NCI-H146 (cell line): ENCODE measurements at places on chromosomes 4 and X.

GRCh38 chrX:111131572-111131971 lies 35.6 kb downstream of the PAK3 start:
- DNase-seq: no peak

GRCh38 chrX:31545726-31546125 lies 473.9 kb upstream of the FTHL17 start:
- DNase-seq: no peak

- no peak for DNase-seq
Measured at GRCh38 chr4:14631806-14632440, 370.4 kb upstream of the CPEB2 start.

DNA sequence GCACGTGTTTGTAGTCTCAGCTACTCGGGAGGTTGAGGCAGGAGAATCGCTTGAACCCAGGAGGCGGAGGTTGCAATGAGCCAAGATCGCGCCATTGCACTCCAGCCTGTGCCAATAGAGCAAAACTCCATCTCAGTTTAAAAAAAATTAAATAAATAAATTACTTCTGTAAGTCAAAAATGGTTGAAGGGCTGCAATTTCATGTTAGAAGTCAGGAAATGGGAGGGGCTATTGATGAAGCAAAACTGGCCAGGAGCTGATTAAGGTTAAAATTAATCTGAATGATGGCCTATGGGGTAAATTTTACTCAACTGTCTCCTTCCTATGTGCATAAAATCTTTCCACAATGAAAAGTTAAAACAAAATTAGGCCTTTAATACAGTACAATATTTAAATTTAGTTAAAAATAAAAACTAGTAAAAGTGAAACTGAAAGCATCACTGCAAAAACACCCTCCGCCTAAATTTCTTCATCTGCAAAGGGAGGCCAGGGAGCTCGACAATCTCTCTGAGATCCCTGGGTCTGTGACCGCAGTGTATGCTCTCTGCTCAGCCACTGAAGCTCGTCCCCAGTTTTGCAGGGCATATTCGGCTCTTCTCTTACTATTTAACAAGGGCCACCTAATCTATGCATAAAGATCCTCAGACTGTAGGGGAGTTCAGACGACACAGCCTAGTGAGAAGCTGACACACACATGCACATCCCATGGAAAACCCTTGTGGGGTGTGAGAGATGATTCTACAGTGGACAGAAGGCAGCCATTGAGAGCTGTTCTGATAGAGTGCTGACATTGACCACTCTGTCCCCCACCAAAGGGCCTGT lies 57.2 kb downstream of the IRF2 start:
- DNase-seq: no peak

GRCh38 chr4:19941434-19941833 lies 310.3 kb upstream of the SLIT2 start:
- no peak for DNase-seq

- DNase-seq: no peak
Measured at GRCh38 chr4:77877771-77878565, 15.3 kb downstream of the MRPL1 start.

- DNase-seq: no peak
Measured at GRCh38 chr4:77695774-77696173, 90.2 kb downstream of the CXCL13 start.

- DNase-seq: no peak
Measured at GRCh38 chr4:31557437-31557836, 837.3 kb downstream of the PCDH7 start.

DNA sequence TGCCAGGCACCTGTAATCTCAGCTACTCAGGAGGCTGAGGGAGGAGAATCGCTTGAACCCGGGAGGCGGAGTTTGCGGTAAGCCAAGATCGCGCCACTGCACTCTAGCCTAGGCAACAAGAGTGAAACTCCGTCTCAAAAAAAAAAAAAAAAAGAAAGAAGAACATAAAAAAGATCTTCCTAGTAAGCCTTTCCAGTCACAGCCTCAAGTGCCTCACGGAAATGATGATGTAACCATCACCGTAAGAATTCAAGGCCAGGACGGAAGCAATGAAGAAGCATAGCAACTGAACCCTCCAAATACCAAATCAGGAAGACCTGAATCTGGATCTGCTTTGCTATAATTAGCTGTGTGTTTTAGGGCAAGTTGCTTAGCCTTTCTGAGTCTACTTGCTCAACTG lies 28.8 kb downstream of the RBM47 start:
- DNase-seq: no peak

- DNase-seq: no peak
Measured at GRCh38 chr4:184932343-184932742, 85.9 kb upstream of the HELT start.

- no peak for DNase-seq
Measured at GRCh38 chr4:41318839-41319530, 62.3 kb downstream of the UCHL1 start.

DNA sequence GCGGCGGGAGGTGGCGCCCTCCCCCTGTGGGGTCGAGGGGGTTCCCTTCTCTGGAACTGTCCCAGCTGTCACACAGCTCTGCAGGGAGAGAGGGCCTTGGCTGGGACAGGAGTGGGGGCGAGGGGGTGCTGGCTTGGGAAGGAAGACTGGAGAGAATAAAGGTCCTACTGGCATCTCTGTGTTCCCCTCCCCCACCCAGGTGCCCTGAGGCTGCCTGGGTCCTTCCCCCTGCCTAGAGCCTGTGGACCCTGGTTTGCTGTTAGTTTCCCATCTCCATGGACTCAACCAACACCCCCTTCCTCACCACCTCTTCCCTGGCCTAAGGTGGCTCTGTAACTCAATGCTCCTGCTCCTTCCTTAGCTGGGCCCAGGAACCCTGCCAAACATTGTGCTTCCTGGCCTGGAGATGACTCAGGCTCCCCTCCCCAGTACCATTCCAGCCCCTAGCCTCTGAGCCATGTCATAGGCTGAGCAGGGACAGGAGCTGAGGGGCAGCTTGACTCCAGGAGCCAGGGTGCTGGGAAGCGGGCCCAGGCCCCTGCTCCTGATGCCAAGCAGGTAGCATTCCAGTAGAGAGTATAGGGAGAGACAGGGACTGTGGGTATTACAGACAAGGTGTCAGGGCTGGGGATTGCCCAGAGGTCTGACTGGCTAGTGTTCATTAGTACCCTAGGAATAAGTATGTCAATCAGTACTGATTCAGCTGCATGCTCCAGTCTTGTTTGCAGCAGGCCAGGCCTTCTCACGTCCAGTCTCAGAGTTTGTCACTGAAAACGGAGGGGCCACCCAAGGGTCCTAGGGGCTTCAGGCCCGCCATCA lies 100.7 kb downstream of the EFNB1 start:
- DNase-seq: no peak

- peak; percentile 69 for DNase-seq
Measured at GRCh38 chrX:39850630-39851152, 247.1 kb downstream of the BCOR start.

DNA sequence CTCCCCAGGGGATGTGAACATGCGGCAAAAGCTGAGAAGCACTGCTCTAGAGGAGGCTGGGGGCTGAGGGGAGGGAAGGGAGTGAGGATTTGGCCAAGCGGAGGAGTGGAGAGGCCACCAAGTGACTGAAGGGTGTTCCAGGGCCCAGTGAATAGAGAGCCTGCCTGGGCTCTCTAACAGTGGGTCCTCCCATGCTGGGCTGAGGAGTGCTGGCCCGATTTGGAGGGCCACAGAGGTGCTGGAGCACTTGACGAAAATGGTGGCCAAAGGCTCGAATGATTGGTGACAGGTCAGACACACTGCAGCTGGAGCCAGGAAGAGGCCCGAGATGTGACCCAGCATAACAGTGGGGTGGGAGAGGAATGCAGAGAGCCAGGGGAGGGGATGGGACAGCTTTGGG lies 37.5 kb upstream of the MAP3K15 start:
- no peak for DNase-seq

GRCh38 chr4:1061056-1061700 lies 49.8 kb downstream of the FGFRL1 start:
- DNase-seq: no peak

DNA sequence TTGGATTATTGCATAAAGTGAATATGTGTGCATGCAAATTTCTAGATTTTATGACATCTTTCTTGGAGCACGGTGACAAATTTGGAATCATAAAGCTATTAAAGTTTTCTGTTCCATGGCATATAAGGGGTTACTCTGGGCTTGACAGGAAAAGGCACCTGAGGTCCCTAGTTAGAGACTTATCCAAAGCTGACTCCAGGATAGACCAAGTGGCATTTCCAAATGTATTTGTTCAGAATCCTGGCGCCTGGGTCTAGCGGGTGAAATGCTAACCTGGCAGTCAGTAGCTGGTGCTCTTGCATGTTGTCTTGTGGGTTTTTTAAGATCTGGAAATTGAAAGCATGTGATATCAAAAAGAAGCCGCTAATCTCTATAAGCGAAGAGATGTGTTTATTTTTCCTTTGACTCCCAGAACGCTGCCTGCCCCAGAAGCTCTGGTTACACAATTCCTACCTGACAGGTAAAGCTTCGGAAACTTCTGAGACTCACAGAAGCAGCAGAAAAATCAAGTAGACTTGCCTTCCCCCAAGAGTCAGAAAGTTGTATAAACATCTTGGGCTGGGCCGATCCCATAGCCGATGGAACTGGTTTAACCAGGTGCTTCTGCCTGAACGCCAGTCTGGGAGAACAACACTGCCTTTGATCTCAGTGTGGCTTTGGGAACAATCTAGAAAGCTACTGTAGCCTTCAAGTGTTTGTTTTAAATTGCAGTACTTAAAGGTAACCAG lies 12.9 kb upstream of the ZCCHC4 start:
- DNase-seq: no peak

DNA sequence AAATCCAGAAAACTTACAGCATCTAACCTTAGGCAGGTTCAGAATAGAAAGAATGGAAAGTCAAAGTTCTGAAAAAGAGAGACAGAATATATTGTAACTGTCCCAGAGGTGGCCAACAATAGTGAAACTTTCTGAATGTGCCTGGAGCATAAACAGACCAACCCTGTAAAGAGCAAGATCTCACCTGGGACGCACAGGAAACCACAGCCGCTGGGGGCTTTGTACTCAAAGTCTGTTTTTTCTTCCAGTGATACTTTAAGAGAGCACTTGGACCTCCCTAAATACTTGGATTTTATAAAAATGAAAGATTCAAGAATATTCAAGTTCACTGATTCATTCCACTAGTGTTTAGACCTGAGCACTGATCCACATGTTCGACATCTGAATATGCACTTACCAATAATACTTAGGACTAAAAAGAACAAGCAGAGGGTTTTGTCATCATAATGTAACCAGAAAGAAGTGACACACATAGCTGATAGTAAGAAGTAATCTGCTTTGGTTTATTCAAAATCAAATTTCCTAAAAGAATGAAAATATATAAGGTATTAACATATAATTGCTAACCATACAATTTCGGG lies 35.3 kb downstream of the ARAP2 start:
- no peak for DNase-seq

- no peak for DNase-seq
Measured at GRCh38 chr4:37767546-37767945, 58.9 kb upstream of the PGM2 start.

- DNase-seq: no peak
Measured at GRCh38 chr4:7981738-7982394, 42.2 kb upstream of the AFAP1 start.

DNA sequence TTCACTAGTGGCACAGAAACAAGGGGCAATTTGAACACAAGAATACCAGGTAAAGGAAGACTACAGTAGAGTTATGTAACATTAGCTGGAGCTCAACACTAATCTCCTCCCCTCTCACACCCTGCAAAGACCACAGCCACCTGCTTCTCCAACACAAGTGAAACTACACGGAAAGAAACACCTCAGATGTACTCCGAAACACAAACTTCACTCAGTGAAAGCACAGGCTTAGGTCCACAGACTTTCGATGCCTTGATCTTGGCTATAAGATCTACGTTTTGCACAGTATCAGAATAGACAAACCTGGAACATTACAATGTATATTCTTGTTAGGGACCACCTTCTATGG lies 7.6 kb downstream of the ACSL1 start:
- DNase-seq: no peak
